PC-3 (cell line): ENCODE measurements at places on chromosomes 7 and 10. TPM values are rescaled to one million over a fixed set of nuclear protein-coding genes. Genes with fewer than 3 reads are reported as not detected.

- peaks cover 10% of the 10 kb centered on the region for H3K36me3 ChIP-seq
- H3K27me3 ChIP-seq = no peaks in the 10 kb centered on the region
- DNase-seq = no peak
- H3K4me3 ChIP-seq = no peak overlapping the region
- no peaks in the 10 kb centered on the region for H3K4me1 ChIP-seq
- H3K27ac ChIP-seq = no peak overlapping the region
Observed at GRCh38 chr10:102375867-102376266, 19.6 kb upstream of the NFKB2 start.

GRCh38 chr7:85111761-85112160 is 75.1 kb downstream of the SEMA3D start:
- H3K27me3 ChIP-seq = no peaks in the 10 kb centered on the region
- no peak overlapping the region for H3K27ac ChIP-seq
- no peak for DNase-seq
- H3K4me3 ChIP-seq = no peak overlapping the region

The FAM13C gene
- total RNA-seq = 0.07 and 0.63 TPM in 2 replicates

The RAB18 gene
- 14.9 and 32.0 TPM in 2 replicates for total RNA-seq

The ECHDC3 gene
- total RNA-seq = not detected in 2 replicates

- H3K4me3 ChIP-seq = no peak overlapping the region
- H3K36me3 ChIP-seq = no peaks in the 10 kb centered on the region
Observed at GRCh38 chr10:16948361-16948760, 131.1 kb upstream of the RSU1 start.
